ENCODE measurements at places on chromosomes 4 and X. TPM values are rescaled to one million over a fixed set of nuclear protein-coding genes. Genes with fewer than 3 reads are reported as not detected.

- no peak for DNase-seq
- H3K27me3 ChIP-seq = no peaks in the 10 kb centered on the region
- H3K27ac ChIP-seq = no peak overlapping the region
- no peaks in the 10 kb centered on the region for H3K36me3 ChIP-seq
- H3K4me1 ChIP-seq = no peaks in the 10 kb centered on the region
- no peak overlapping the region for H3K4me3 ChIP-seq
Observed at GRCh38 chr4:136699905-136700304, 832.4 kb downstream of the PCDH18 start.

The FMR1NB gene
- total RNA-seq = not detected

DNA sequence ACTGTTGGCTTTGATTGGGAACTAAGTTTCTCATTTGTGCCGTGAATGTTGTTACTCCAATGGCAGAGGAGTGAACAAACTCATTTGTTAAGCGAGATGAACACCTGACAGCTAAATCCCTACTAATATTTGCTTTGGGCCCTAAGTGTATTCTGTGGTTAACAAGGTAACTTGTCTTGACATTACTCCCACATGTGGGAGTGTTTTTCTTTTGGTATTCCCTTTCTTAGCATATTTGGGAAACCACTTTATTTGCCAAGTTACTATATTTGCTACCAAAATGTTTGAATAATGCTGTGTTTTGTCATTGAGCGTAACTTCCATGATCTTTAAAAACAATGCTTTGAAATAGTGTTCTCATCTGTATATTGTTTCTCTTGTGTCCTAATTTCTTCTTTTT lies 82.5 kb downstream of the ARHGAP10 start:
- H3K4me1 ChIP-seq = peaks cover 28% of the 10 kb centered on the region
- no peaks in the 10 kb centered on the region for H3K27me3 ChIP-seq
- no peak overlapping the region for H3K4me3 ChIP-seq
- no peak for DNase-seq
- no peaks in the 10 kb centered on the region for H3K36me3 ChIP-seq
- H3K27ac ChIP-seq = peak overlapping the region; percentile 80

DNA sequence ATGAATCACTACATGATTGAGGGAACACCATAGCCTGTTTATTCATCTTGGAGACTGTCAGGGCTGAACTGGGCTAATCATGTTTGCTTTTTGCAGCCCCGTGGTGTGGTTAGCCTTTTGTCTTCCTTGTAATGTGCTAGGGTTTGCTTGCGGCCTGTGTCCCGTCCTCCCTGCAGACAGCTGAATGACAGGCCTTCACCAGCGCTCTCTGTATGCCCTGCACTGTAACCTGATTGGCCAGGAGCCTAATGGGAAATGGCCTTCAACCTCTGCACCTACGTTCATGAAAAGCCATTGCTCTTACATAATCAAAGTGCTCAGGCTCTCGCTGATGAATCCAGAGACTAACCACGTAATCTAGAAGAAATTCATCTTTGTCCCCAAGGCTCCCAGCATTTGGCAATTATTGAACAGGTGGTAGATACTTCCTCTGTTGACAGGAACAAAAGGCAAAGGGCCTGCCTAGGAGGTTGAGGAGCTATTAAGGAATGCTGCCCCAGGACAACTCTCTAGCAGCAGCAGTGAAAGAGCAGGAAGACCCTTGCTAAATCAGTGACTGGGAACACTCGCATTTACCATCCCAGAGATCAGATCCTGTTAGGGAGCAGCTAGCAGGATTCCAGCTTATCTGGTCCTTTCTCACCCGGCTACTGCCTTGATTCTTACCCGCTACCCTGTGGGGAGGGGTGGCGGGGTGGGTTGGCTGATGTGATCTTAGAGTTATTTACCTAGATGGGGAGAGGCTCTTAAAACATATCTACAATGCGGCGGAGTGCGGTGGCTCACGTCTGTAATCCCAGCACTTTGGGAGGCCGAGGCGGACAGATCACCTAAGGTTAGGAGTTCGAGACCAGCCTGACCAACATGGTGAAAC lies 42.3 kb upstream of the FAT1 start:
- no peak for DNase-seq
- H3K36me3 ChIP-seq = no peaks in the 10 kb centered on the region
- H3K27me3 ChIP-seq = no peaks in the 10 kb centered on the region
- H3K27ac ChIP-seq = no peak overlapping the region

The DCHS2 gene
- not detected for total RNA-seq

DNA sequence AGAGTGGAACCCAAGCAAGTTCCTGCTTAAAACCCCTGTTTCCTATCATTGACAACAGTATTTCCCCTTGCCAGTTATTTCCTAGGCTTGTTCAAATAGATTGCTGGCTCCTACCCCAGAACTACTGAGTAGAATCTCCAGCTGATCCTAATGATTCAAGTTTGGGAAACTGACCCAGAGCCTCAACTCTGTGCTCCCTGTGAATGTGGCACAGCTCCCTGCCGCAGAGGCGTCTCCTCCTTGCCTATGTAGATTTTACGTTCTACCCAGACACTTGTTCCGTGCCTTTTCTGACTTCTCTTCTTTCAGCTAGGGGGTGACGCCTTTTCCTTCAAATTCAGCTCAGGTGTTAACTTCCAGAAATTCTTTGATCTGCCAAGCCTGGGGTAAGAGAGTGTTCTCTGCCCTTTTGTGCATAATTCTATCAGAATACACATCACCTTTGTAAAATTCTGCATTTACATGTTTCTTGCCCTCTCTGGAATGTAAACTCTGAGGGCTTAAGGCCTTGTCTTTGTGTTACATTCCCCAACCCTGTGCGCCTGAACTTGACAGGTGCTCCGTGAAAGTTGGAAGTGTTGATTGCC lies 4.4 kb downstream of the LSM6 start:
- H3K4me3 ChIP-seq = no peak overlapping the region
- H3K27ac ChIP-seq = no peak overlapping the region
- DNase-seq = no peak
- H3K4me1 ChIP-seq = peaks cover 19% of the 10 kb centered on the region

The HELT gene
- total RNA-seq = not detected

- H3K27me3 ChIP-seq = peaks cover 100% of the 10 kb centered on the region
- H3K4me3 ChIP-seq = no peak overlapping the region
- H3K4me1 ChIP-seq = no peaks in the 10 kb centered on the region
- DNase-seq = no peak
- H3K27ac ChIP-seq = no peak overlapping the region
Observed at GRCh38 chr4:84490663-84491062, 8.4 kb downstream of the NKX6-1 start.

The PPP2R2C gene
- under 0.01 TPM for total RNA-seq

- H3K4me1 ChIP-seq = peaks cover 5% of the 10 kb centered on the region
- DNase-seq = no peak
- H3K36me3 ChIP-seq = no peaks in the 10 kb centered on the region
- H3K27ac ChIP-seq = no peak overlapping the region
- H3K4me3 ChIP-seq = no peak overlapping the region
Observed at GRCh38 chr4:181650033-181650825, 593.0 kb upstream of the TENM3 start.

The CXCL13 gene
- total RNA-seq = not detected

The SPANXD gene
- not detected for total RNA-seq

The LNX1 gene
- 8.3 TPM for total RNA-seq

GRCh38 chrX:15747626-15748173 lies 9.6 kb downstream of the CA5B start:
- no peaks in the 10 kb centered on the region for H3K27me3 ChIP-seq
- H3K36me3 ChIP-seq = no peaks in the 10 kb centered on the region
- no peak for DNase-seq
- peaks cover 31% of the 10 kb centered on the region for H3K4me1 ChIP-seq

GRCh38 chr4:88937081-88937480 lies 119.9 kb downstream of the FAM13A start:
- no peak overlapping the region for H3K4me3 ChIP-seq
- H3K36me3 ChIP-seq = no peaks in the 10 kb centered on the region
- H3K4me1 ChIP-seq = no peaks in the 10 kb centered on the region
- H3K27me3 ChIP-seq = no peaks in the 10 kb centered on the region

GRCh38 chr4:128552586-128552907 lies 257.0 kb upstream of the JADE1 start:
- no peaks in the 10 kb centered on the region for H3K36me3 ChIP-seq
- H3K4me1 ChIP-seq = no peaks in the 10 kb centered on the region
- H3K27me3 ChIP-seq = no peaks in the 10 kb centered on the region
- peak overlapping the region; percentile 34 for H3K4me3 ChIP-seq
- no peak for DNase-seq
- peak overlapping the region; percentile 80 for H3K27ac ChIP-seq

DNA sequence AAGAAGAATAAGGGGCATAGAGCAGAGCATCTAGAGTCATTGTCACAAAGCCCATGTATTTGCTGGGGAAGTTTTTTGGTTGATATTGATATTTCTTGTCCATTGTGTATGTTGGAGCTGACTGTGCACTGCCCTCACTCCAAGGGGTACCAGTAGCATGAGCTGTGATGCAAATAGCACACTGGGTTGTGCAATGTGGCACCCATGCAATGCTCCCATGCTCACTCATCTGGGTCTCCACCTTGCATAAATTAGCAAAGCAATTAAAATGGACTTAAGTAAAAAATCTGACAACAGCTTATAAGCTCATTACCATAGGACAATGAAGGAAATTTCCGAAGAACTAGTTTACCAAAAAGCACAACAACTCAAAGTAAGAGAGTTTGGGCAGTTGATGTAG lies 87.9 kb downstream of the NHS start:
- no peak overlapping the region for H3K27ac ChIP-seq
- no peaks in the 10 kb centered on the region for H3K4me1 ChIP-seq
- no peak overlapping the region for H3K4me3 ChIP-seq
- H3K36me3 ChIP-seq = no peaks in the 10 kb centered on the region

DNA sequence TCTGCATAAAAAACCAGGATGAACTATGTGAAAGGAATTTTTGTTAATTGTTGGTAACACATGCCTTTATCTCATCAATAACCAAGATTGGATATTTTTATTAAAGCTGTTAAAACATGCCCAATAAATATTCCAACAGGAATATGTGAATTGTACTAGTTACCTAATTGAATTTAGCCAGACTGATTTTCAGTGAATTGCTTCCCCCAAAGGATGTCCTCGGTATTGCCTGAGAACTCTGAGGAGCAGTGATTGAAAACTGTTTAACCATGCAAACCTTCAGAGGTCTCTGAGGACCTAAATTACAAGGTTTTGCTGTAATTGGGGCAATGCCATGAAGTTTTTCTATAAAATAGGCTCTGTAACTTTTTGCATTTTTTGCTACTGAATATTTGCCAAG lies 66.6 kb downstream of the BLTP1 start:
- H3K4me1 ChIP-seq = no peaks in the 10 kb centered on the region
- no peak overlapping the region for H3K4me3 ChIP-seq
- no peaks in the 10 kb centered on the region for H3K27me3 ChIP-seq
- peaks cover 62% of the 10 kb centered on the region for H3K36me3 ChIP-seq
- H3K27ac ChIP-seq = no peak overlapping the region

- H3K27ac ChIP-seq = no peak overlapping the region
- H3K4me3 ChIP-seq = no peak overlapping the region
- H3K27me3 ChIP-seq = no peaks in the 10 kb centered on the region
- no peaks in the 10 kb centered on the region for H3K36me3 ChIP-seq
Observed at GRCh38 chrX:149151805-149152757, 353.0 kb downstream of the IDS start.

The ENPEP gene
- 4.2 TPM for total RNA-seq

GRCh38 chr4:40648742-40649281 lies 19.1 kb upstream of the RBM47 start:
- H3K4me1 ChIP-seq = no peaks in the 10 kb centered on the region
- no peaks in the 10 kb centered on the region for H3K36me3 ChIP-seq
- H3K27me3 ChIP-seq = no peaks in the 10 kb centered on the region
- H3K4me3 ChIP-seq = no peak overlapping the region
- no peak overlapping the region for H3K27ac ChIP-seq
- DNase-seq = no peak

DNA sequence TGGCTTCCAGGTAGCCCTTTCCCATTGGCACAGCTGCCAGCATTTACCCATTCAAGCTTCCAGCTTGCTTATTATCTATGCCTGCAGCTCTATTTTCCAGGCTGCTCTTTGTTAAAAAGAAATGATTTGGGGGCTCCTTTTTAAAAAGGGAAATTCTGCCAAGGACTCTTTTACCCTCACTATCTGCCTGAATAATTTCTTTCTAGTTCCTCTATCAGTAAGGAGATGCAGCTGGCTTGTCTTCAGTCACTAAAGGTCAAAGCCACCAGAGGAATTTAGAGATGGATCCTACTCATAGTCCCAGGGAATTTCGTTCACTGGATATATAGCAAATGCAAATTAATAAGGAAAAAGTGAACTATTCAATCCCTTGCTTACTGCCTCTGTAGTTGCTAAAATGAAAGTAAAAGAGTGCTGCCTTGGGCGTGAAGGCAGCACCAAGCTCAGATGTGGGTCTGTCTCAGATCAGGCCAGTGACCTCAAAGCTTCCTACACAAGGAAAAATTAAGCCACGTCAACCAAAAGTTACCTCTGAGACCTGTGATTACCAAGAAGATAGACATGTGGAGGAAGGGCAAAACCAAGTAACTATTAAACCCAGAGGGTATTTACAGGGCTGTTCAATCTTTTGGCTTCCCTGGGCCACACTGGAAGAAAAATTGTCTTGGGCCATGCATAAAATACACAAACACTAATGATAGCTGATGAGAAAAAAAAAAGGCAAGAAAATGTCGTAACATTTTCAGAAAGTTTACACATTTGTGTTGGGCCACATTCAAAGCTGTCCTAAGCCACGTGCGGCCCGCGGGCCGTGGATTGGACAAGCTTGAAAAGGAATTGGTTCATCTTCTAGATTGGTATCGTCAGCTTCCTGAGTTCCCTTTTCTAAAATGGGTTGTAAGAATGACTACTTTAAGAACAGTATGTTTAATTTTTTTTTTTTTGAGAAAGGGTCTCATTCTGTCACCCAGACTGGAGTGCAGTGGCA lies 5.3 kb downstream of the ARSF start:
- no peak overlapping the region for H3K27ac ChIP-seq
- no peak for DNase-seq
- no peaks in the 10 kb centered on the region for H3K4me1 ChIP-seq
- no peak overlapping the region for H3K4me3 ChIP-seq

DNA sequence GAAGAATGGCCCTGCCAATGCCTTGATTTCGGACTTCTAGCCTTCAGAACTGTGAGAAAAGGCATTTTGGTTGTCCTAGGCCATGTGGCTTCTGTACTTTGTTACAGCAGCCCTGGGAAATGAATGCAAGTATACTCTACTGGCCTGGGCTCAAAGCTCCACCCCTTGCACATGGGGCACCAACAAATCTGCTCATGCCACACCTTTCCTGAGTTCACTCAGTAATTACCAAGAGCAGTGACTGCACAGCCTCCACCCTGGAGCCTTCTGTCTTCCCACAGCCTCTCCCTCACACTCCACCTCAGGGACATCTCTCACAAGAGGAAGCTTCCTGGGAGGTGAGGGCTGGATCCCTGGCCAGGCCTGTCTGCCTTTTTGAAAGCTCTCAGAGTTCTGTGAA lies 29.1 kb upstream of the GAB1 start:
- no peaks in the 10 kb centered on the region for H3K36me3 ChIP-seq
- no peak overlapping the region for H3K27ac ChIP-seq
- H3K4me3 ChIP-seq = no peak overlapping the region
- DNase-seq = no peak

The JAKMIP1 gene
- total RNA-seq = 2.5 TPM

The PPP4R3C gene
- total RNA-seq = not detected

GRCh38 chr4:5040856-5041620 lies 10.2 kb upstream of the STK32B start:
- no peak overlapping the region for H3K4me3 ChIP-seq
- H3K36me3 ChIP-seq = no peaks in the 10 kb centered on the region
- H3K27me3 ChIP-seq = no peaks in the 10 kb centered on the region

GRCh38 chr4:40562681-40563080 lies 67.0 kb downstream of the RBM47 start:
- H3K4me3 ChIP-seq = no peak overlapping the region
- no peaks in the 10 kb centered on the region for H3K27me3 ChIP-seq
- no peaks in the 10 kb centered on the region for H3K36me3 ChIP-seq
- H3K4me1 ChIP-seq = no peaks in the 10 kb centered on the region
- DNase-seq = no peak

The LGI2 gene
- total RNA-seq = 4.8 TPM

The ZNF81 gene
- total RNA-seq = 8.8 TPM

Measured in tibial nerve (tissue), 4 donors.